Epithelial cell of prostate (primary cell): ENCODE measurements at places on chromosomes 13 and 19.

GRCh38 chr19:18218159-18218558, 8.1 kb downstream of the PDE4C start:
- DNase-seq, result no peak

DNA sequence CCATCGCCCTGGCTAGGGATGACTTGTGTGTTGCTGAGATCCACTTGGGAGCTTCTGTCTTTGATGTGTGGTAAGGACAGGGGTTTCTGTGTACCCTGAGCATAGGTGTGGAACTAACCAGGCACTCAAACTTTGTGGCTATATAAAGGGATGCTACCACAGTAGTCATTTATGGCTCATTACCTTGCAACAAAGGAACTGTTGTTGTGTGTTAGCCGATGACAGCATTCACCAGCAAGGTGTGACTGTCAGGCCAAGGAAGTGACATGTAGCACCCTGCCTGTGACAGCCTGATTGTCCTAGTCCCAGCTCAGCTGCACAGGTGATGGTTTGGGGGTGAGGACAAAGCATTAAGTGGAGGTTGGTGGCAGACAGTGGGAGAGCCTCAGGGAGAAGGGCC, 73.6 kb downstream of the COG3 start:
- DNase-seq, result no peak

GRCh38 chr13:96346921-96347320, 257.0 kb downstream of the HS6ST3 start:
- no peak for DNase-seq

- no peak for DNase-seq
Observed at GRCh38 chr19:8657869-8658268, 27.4 kb downstream of the NFILZ start.

DNA sequence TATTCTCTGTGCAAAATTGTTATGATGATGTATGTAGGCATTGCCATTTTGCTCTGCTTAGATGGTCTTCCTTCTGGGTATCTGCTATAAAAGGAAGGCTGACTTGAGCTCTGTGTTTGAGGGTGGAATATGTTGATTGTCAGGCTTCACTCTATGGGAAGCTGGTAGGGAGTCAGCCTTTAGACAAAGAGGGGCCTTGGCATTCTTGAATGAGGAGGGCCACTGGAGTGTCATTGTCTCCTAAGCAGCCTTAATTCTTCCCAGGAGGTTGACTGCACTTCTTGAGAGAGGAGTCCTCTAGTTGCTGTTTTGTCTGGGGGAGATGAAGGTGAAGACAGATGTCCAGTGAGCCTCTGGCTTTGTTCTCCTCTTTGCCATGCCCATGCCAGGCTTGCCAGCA, 266.8 kb downstream of the KCNRG start:
- no peak for DNase-seq

GRCh38 chr19:45668342-45668871, 386 bp downstream of the GIPR start:
- no peak for DNase-seq

DNA sequence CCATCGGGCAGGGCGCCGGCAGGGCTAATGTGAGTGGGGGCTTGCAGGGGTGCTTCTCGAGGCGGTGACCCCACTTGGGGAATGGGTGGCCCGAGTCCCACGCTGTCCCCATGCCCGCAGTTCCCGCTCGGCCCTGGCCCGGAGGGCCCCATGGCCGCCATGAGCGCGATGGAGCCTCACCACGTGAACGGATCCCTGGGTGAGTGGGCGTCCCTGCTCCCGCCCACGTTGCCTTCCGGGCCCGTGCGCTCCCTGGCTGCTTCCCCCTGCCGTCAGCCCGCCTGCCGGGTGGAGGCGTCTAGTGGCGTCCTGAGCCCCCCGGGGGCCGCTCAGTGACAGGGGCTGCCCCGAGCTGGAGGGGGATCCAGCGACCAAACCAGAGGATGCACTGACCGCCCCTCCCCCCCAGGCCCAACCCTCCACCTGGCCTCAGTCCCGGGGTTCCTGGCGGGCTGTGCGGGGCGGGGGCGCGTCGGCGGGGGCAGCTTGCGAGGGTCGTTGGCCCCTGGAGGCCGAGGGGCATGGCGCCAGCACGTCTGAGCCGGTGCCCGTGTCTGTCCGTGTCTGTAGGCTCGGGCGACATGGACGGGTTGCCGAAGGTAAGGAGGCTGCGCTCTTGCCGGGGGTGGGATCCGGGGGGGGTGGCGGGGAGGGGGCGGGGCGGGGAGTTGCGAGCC, 4.8 kb downstream of the ISYNA1 start:
- no peak for DNase-seq

- no peak for DNase-seq
Observed at GRCh38 chr19:23394511-23394910, 760 bp downstream of the ZNF91 start.
